ENCODE measurements at places on chromosomes 11 and 22. TPM values are rescaled to one million over a fixed set of nuclear protein-coding genes. Genes with fewer than 3 reads are reported as not detected.
A peak's percentile ranks its signal among the peaks of the same experiment; 100 is the strongest.

DNA sequence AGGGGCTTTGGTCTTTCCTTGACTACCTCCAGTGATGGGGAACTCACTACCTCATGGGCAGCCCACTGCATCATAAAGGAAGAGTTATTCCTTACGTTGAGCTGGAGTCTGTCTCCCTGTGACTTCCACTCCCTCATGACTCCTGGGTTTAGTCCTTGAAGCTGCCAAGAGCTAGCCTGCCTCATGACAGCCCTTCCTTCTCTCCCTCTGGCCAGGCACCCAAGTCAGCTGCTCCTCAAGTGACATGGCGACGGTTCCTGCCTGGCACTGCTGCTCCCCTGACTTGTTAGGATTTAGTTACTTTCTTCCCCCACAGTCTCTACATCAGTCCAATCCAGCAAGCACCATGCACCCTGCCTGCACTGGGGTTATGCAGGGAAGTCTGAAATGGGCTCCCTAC lies 196.1 kb upstream of the TBCEL start:
- H3K27me3 ChIP-seq, result no peaks in the 10 kb centered on the region
- H3K4me1 ChIP-seq, result no peaks in the 10 kb centered on the region
- no peak overlapping the region for H3K27ac ChIP-seq
- H3K36me3 ChIP-seq, result no peaks in the 10 kb centered on the region

- H3K4me3 ChIP-seq, result no peak overlapping the region
- no peak overlapping the region for H3K27ac ChIP-seq
- H3K27me3 ChIP-seq, result no peaks in the 10 kb centered on the region
- H3K4me1 ChIP-seq, result no peaks in the 10 kb centered on the region
- no peaks in the 10 kb centered on the region for H3K36me3 ChIP-seq
Observed at GRCh38 chr11:22878039-22878438, 17.8 kb upstream of the CCDC179 start.

- H3K4me3 ChIP-seq, result peak overlapping the region; percentile 76
- no peaks in the 10 kb centered on the region for H3K36me3 ChIP-seq
- no peaks in the 10 kb centered on the region for H3K27me3 ChIP-seq
Observed at GRCh38 chr11:108496643-108497256, 1.4 kb downstream of the POGLUT3 start.

Gene EED
- total RNA-seq, result 8.2 TPM

GRCh38 chr11:29008481-29008880 lies 900.3 kb downstream of the METTL15 start:
- H3K4me3 ChIP-seq, result no peak overlapping the region
- no peaks in the 10 kb centered on the region for H3K27me3 ChIP-seq
- no peak overlapping the region for H3K27ac ChIP-seq
- no peaks in the 10 kb centered on the region for H3K36me3 ChIP-seq

Gene OLFML1
- total RNA-seq, result 7.7 TPM

DNA sequence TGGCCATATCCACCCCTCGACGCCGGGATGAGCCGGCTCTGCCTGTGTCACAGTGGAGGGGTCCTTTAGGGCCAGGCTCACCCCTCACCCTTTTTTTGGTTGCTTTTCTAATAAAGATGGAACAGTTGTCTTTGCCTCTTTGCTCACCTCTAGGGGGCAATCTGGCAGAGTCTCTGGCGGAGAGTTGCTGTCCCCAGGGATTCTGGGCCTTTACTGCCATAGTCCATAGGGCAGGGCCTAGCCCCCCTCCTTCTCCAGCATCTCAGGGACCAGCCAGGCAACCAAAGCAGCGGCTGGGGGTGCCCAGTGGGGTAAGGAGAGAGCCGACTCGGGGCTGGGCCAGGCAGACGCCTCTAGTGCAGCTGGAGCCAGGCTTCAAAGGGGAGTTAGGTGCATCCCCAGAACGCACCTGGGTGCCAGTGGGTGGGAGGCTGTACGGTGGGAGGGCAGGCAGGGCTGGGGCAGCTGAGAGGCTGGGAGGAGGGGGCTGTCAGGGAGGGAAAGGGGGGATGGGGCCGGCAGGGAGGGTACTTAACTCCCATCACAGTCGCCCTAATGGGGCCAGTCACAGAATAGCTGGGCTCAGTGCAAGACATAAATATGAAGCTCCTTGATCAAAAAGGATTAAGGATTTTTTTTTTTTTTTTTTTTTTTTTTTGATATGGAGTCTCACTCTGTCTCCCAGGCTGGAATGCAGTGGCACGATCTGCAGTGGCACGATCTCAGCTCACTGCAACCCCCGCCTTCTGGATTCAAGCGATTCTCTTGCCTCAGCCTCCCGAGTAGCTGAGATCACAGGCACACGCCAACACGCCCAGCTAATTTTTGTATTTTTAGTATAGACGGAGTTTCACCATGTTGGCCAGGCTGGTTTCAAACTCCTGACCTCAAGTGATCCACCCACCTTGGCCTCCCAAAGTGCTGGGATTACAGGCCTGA lies 2.5 kb upstream of the SUSD2 start:
- no peak overlapping the region for H3K4me3 ChIP-seq
- H3K27me3 ChIP-seq, result no peaks in the 10 kb centered on the region
- no peak for DNase-seq
- H3K36me3 ChIP-seq, result peaks cover 8% of the 10 kb centered on the region
- H3K4me1 ChIP-seq, result no peaks in the 10 kb centered on the region

GRCh38 chr11:124602193-124602592 lies 9.0 kb upstream of the PANX3 start:
- H3K4me1 ChIP-seq, result no peaks in the 10 kb centered on the region
- H3K27ac ChIP-seq, result no peak overlapping the region
- no peak for DNase-seq
- H3K36me3 ChIP-seq, result no peaks in the 10 kb centered on the region

DNA sequence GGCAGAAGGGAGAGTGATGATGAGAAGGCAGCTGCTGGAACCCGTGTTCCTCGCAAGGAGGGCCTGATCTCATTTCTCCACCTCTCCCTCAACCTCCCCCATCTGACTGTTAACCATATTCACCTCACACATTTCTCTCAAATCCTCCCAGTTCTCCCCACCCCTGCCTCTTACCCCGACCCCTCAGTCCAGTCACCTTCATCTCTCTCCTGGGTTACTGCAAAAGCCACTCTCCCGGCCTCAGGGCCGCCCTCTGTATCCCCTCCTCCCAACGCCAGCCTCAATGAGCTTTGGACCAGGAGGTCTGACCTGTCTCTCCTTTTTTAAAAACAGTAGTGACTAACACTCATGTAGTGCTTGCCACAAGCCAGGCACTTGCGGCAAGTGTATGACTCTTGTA lies 29.5 kb upstream of the LMO1 start:
- H3K27ac ChIP-seq, result no peak overlapping the region
- peaks cover 10% of the 10 kb centered on the region for H3K4me1 ChIP-seq
- DNase-seq, result peak; percentile 44
- no peak overlapping the region for H3K4me3 ChIP-seq
- no peaks in the 10 kb centered on the region for H3K27me3 ChIP-seq

Gene CALCA
- not detected for total RNA-seq

DNA sequence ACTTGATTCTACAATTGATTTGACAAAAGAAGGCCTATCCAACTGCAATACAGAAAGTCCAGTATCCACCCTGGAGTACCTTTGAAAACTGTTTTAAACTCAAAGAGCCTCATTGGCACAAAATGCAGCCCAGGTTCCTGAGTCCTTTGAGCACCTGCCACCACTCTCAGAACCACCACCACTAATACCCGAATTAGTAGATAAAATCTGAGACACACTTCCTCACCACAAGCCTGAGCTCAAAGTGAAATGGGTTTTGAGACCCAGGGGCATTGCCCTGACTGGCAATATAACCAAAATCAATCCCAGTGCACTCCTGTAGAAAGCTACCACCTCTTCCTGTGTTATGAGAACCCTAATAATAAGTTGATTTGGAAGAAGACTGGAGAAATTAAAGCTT lies 215.7 kb downstream of the CSNK2A3 start:
- H3K27ac ChIP-seq, result no peak overlapping the region
- H3K36me3 ChIP-seq, result no peaks in the 10 kb centered on the region
- H3K4me1 ChIP-seq, result peaks cover 7% of the 10 kb centered on the region

GRCh38 chr11:45147891-45148675 lies 1.6 kb downstream of the PRDM11 start:
- DNase-seq, result no peak
- peak overlapping the region; percentile 57 for H3K4me3 ChIP-seq
- H3K4me1 ChIP-seq, result peaks cover 26% of the 10 kb centered on the region
- H3K27me3 ChIP-seq, result no peaks in the 10 kb centered on the region
- H3K36me3 ChIP-seq, result no peaks in the 10 kb centered on the region

GRCh38 chr11:6241316-6241715 lies 2.4 kb downstream of the CNGA4 start:
- no peaks in the 10 kb centered on the region for H3K4me1 ChIP-seq
- no peak overlapping the region for H3K4me3 ChIP-seq
- no peak overlapping the region for H3K27ac ChIP-seq
- H3K27me3 ChIP-seq, result no peaks in the 10 kb centered on the region

Gene SPON1
- total RNA-seq, result 27.0 TPM

DNA sequence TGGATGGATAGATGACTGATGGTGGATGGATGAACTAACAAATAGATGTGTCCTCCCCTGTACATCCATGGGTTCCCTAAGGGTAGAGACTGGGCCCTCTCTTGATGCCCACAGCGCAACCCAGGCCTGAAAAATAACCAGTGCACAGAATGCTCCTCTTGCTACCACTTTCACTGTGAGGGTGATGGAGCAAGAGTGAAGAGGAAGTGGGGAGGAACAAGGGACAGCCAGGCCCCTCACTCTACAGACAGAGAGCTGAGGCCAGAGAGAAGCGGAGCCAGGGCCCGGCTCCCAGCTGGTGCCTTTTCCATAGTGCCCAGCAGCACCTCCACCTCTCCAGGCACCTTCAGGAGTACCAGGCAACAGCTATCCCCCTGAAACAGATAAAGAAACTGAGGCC lies 67.7 kb downstream of the THAP12 start:
- H3K27me3 ChIP-seq, result no peaks in the 10 kb centered on the region
- H3K36me3 ChIP-seq, result no peaks in the 10 kb centered on the region
- H3K27ac ChIP-seq, result no peak overlapping the region
- H3K4me3 ChIP-seq, result no peak overlapping the region
- no peaks in the 10 kb centered on the region for H3K4me1 ChIP-seq
- no peak for DNase-seq

Gene MPST
- total RNA-seq, result 102 TPM

Gene TLCD5
- 11.3 TPM for total RNA-seq

GRCh38 chr11:94767291-94767690 lies 865 bp upstream of the AMOTL1 start:
- H3K27ac ChIP-seq, result peak overlapping the region; percentile 97
- H3K36me3 ChIP-seq, result no peaks in the 10 kb centered on the region
- peaks cover 36% of the 10 kb centered on the region for H3K4me1 ChIP-seq
- no peaks in the 10 kb centered on the region for H3K27me3 ChIP-seq
- DNase-seq, result no peak

GRCh38 chr22:45934659-45935341 lies 42.2 kb downstream of the WNT7B start:
- no peak overlapping the region for H3K27ac ChIP-seq
- no peak for DNase-seq
- no peak overlapping the region for H3K4me3 ChIP-seq
- no peaks in the 10 kb centered on the region for H3K4me1 ChIP-seq
- peaks cover 2% of the 10 kb centered on the region for H3K27me3 ChIP-seq

DNA sequence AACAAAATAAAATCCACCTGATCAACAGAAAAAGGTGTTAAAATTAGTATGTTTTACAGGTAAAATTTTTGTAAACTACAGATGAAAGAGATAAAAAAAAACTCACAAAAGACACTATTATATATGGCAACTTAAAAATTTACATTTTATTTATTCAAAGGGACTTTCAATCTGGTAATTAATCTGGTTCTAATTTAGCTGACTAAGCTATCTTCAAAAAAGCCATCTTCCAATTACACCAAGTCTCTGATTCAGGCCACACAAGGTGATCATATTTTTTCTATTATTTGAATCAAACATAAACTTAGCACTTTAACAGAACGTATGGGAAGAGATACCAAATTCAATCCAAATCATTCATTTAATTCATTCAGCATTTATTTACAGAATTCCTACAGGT lies 7.6 kb downstream of the MRE11 start:
- no peak for DNase-seq
- H3K4me1 ChIP-seq, result no peaks in the 10 kb centered on the region
- H3K27ac ChIP-seq, result no peak overlapping the region
- peaks cover 29% of the 10 kb centered on the region for H3K36me3 ChIP-seq
- no peak overlapping the region for H3K4me3 ChIP-seq
